ENCODE measurements at places on chromosomes 5 and 9.

GRCh38 chr5:154756009-154756867, 1.1 kb downstream of the LARP1 start:
- DNase-seq, result no peak

DNA sequence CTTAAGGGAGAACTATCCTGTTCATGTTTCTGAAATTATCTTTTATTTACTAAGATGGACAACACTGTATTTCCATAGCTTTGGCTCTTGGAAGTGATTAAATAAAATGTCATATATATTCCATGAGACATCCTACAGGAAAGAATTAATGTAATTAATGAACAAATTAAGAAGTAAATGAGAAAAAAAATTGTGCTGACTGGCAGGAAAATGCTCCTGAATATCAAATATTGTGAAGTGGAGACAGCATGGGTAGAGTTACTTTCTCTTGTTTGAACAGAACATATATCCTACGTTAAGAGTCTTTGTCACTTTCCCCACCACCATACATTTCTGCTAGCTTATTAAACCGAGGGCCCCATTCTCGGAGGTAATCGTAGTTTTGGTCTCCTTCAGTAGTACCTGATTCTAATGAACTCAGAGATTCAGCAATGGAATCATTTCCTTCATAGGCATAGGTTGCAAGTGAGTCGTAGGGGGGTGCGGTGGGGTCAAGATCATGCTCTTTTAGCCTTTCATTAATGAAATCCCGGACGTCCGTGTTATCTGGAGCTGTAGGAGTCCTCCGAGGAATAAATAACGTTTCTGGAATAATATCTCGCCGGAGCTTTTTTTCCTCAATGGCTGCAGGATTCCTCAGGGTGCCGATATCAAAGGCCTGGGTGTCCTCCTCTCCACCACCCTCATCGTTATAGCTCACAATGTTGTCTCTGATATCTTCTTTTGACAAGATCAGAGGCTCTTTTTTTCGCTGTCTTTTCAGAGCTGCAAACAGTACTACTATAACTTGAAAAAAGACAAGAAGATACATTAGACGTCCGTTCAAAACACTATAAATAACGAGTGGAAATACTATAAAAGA, 157.2 kb downstream of the CDH10 start:
- no peak for DNase-seq

GRCh38 chr5:746258-746761, 38.2 kb downstream of the ZDHHC11B start:
- no peak for DNase-seq

- no peak for DNase-seq
Observed at GRCh38 chr5:53834500-53834899, 274.1 kb downstream of the NDUFS4 start.

- DNase-seq, result no peak
Observed at GRCh38 chr5:1781107-1781506, 18.5 kb downstream of the MRPL36 start.

GRCh38 chr5:6715758-6716628, 2.8 kb downstream of the TENT4A start:
- peak; percentile 14 for DNase-seq

GRCh38 chr9:89032173-89032572, 40.9 kb downstream of the S1PR3 start:
- no peak for DNase-seq

Data from breast epithelium (tissue), 4 donors.